ENCODE measurements at places on chromosomes 11 and 22. TPM values are rescaled to one million over a fixed set of nuclear protein-coding genes. Genes with fewer than 3 reads are reported as not detected.

DNA sequence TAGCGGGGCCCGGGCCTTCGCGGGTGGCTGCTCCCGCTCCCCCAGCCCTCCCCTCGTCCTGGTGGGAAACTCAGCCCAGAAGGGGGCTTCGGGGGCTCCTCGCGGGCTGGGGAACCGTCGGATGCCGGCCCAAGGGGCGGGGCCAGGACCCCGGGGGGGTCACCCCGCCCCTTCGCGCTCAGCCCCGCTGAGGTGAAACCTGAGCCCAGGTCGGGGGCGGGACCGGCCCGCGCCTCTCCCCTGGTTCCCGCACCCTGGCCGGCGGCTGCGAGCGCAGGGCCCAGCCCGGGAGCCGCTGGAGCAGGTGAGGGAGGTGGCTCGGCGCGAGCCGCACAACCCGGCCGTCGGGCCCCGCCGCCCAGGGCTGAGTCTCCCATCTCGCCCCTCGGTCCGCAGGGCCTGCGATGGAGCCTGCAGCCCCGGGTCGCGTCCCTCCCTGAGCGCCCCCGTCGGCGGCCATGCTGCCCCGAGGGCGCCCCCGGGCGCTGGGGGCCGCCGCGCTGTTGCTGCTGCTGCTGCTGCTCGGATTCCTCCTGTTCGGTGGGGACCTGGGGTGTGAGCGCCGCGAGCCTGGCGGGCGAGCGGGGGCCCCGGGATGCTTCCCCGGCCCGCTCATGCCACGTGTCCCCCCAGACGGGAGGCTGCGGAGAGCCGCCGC, at the start of gene LARGE2:
Gene LARGE2 (plus strand): TSS at position 232 of the 658 bp plus-strand sequence. CDS start 227 bp downstream, at position 459.
- no peak for DNase-seq

GRCh38 chr11:73466643-73467042, 90.4 kb downstream of the RELT start:
- DNase-seq: no peak

- no peak for DNase-seq
These were observed 472.9 kb downstream of the SOX6 start for GRCh38 chr11:15883455-15883920.

OR6T1 gene
- polyA plus RNA-seq: not detected

SUSD2 gene
- 21.5 TPM for polyA plus RNA-seq

ZFPL1 gene
- polyA plus RNA-seq: 26.2 TPM

Data from left renal pelvis (tissue), 4 donors.